ENCODE measurements at places on chromosomes 5 and 9. TPM values are rescaled to one million over a fixed set of nuclear protein-coding genes. Genes with fewer than 3 reads are reported as not detected.

The BARHL1 gene
- total RNA-seq: not detected

The ESM1 gene
- total RNA-seq: not detected

The DRD1 gene
- 18.3 TPM for total RNA-seq

The IFNK gene
- total RNA-seq: not detected

The SCGB3A1 gene
- total RNA-seq: not detected

The CBY3 gene
- not detected for total RNA-seq

The NR5A1 gene
- total RNA-seq: not detected

The MSANTD3 gene
- total RNA-seq: 75.4 TPM

The AFAP1L1 gene
- total RNA-seq: 4.9 TPM

The CDKN2B gene
- under 0.01 TPM for total RNA-seq

The FGF18 gene
- total RNA-seq: 0.82 TPM

The TLR4 gene
- 4.9 TPM for total RNA-seq

The MLANA gene
- not detected for total RNA-seq

The TMEM252 gene
- total RNA-seq: not detected

The MARCOL gene
- not detected for total RNA-seq

The NUDT12 gene
- 26.9 TPM for total RNA-seq

The SGCD gene
- total RNA-seq: 3.3 TPM

The RNF208 gene
- 0.82 TPM for total RNA-seq

The TMC1 gene
- 0.82 TPM for total RNA-seq

The ANXA1 gene
- 8.2 TPM for total RNA-seq

The IL31RA gene
- total RNA-seq: not detected

The CYLC2 gene
- total RNA-seq: not detected

The PCDHA13 gene
- total RNA-seq: 13.5 TPM

The HTR4 gene
- 1.2 TPM for total RNA-seq

The FOXI1 gene
- total RNA-seq: not detected

The SPOCK1 gene
- 37.9 TPM for total RNA-seq

The KCNV2 gene
- total RNA-seq: not detected

The SPATA31E1 gene
- total RNA-seq: not detected

The FBXL7 gene
- total RNA-seq: 1.2 TPM

The CACFD1 gene
- 22.8 TPM for total RNA-seq

The LEAP2 gene
- total RNA-seq: 1.2 TPM

The PDE6A gene
- total RNA-seq: not detected

The ACTBL2 gene
- not detected for total RNA-seq

The MRPS2 gene
- total RNA-seq: 13.9 TPM

The CNTFR gene
- 9.8 TPM for total RNA-seq

The PTCD2 gene
- 4.9 TPM for total RNA-seq

The HAVCR2 gene
- 7.3 TPM for total RNA-seq

The F2RL1 gene
- total RNA-seq: 1.2 TPM

The OR1N2 gene
- not detected for total RNA-seq

The RANBP6 gene
- 79.9 TPM for total RNA-seq

The PCDHB8 gene
- total RNA-seq: 7.7 TPM

The PCDHB14 gene
- total RNA-seq: 12.6 TPM

The MZB1 gene
- not detected for total RNA-seq

The ARHGEF37 gene
- total RNA-seq: 1.2 TPM

The GTF3C4 gene
- 18.3 TPM for total RNA-seq

The HIGD2A gene
- total RNA-seq: 27.7 TPM

The PCDHA11 gene
- 29.3 TPM for total RNA-seq
